ENCODE measurements at places on chromosomes 4 and X. TPM values are rescaled to one million over a fixed set of nuclear protein-coding genes. Genes with fewer than 3 reads are reported as not detected.

Gene DKK2
- under 0.01 TPM for total RNA-seq

Gene TMEM31
- not detected for total RNA-seq

Gene UGT2B11
- total RNA-seq, result not detected

Gene PARM1
- 0.21 TPM for total RNA-seq

Data from tracheal epithelial cell (primary cell).